ENCODE measurements at places on chromosomes 4 and X.

DNA sequence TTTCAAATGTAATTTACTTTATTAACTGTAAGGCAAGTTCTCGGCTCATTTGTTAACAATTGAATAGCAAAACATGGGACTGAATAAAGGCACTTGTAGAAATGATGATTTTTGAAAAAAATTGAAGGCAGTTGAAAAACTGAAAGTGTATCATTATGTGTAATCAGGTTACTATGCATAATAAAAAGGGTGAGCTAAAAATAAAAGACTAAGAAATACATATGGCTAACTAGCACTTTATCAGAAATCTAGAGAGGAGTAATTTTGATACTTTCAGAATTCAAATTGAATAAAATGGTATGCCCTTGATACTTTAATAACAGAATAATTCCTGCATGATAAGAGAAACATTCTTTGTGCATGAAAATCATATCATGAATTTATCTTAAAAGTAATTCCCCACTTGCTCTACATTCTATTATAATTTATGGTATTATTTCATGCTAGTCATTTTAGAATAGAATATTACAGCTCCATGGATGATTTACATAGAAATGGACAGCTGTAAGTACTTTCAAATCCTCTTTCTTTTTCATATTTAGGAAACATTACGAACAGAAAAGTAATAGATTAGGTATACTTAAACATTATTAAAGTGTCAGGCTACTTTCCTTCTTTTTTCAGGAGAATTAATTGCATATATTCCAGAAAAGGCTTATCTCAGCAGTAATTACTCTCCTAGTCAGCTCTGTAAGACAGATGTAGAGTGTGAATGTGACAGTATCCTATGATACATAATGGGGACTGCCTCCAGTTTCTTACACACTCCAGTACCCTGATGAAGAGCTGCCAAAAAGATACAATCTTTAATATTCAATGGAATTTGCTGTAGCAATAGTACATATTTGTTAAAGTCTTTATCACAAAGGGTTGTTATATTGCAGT, 697.3 kb downstream of the CCSER1 start:
- DNase-seq: no peak

- peak; percentile 43 for DNase-seq
These were observed 129.0 kb upstream of the RASGEF1B start for GRCh38 chr4:81600520-81601357.

DNA sequence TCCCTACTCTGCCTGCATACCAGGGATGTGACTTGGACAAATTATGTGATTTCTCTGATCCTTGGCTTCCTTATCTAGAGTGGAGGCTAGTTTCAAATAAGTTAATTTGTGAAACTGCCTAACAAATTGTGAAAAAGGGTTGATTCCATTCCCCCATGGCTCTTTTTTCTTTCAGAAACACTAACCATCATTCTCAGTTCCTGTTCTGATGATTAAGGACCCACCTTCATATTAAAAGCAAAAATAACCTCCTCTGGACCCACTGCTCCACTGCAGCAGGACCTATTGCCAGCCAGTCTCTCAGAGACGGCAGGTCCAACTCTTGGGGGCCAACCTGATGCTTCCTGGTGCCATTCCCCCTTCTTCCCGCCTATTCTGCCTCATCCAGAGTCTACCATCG, 4.5 kb upstream of the ANXA5 start:
- DNase-seq: no peak

DNA sequence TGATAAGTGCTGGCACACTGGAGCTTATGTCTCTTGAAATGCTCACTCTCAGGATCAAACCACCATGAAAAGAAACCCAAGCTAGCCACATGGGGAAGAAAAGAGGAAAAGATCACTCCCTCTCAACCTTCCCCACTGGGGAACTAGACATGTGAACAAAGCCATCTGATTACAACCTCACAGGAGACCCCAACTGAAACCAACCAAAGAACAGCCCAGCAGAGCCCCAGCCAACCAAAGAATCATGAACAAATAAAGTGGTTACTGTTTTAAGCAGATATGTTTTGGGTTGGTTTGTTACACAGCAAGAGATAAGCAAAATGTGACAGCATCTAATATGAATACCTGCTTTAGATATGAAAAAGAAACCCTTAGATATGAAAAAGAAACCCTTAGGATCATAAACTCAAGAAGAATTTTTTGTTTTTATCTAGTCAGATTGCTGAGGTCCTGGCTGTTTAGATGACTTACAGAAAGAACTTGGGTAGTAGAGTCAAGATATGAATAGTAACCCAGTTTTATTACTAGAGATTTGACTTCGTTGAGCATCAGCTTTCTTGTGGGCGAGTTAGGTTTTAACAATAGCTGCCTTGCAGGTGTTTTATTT, 23.7 kb upstream of the TLR7 start:
- DNase-seq: no peak

DNA sequence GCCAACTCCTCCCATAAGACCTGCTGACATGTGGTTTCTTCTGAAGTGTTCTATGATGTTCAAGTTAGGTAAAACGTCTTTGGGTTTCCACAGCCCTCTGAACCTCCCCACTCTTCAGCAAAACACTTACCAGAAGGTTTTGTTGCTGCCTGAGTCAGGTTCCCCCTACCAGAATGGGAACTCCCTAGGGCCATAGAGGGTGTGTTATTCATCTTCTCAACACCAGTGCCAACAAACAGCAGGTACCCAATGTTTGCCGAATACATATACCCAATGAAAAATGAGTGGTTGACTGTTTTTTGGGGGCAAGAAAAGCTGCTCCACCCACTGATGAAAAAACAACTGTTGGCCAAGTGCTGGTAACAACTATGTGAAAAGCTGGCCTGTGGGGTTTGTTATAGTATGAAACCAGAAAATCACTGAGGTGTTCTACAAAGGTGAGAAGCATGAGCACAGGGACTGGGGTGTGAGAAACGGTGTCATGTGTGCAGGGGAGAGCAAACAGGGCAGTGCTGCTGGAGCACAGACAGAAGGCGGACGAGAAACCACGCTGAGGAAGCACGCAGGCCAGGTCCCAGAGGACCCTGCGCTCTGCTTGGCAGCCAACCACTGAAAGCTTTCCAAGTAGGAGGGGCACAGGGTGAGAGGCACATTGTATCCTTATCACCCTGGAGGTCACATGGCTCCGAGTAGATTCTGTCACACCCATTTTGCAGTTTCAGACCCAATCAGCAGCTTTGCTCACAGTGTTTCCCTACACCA, 28.8 kb downstream of the ATP8A1 start:
- no peak for DNase-seq

GRCh38 chr4:13298655-13299054, 185.5 kb downstream of the RAB28 start:
- DNase-seq: no peak

GRCh38 chrX:136636121-136636520, 11.8 kb upstream of the CD40LG start:
- peak; percentile 70 for DNase-seq

DNA sequence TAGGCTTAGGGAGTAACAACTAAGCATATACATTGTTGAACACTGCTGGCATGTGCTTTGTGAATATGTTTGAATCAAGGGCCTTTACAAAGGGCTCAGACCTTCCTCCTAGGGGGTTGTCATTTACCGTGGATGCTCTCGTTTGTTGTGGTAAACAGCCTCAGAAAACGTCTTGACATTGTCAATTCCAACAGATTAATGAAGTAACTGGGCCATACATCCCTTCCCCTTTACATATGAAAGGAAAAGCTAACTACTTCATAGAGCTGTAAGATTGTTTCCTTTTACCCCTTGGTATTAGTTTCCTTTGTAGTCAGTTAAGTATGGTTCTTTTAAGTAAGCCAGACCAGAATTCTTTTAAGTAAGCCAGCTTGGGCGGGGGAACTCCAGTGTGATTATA, 42.9 kb downstream of the FAT4 start:
- no peak for DNase-seq

- DNase-seq: no peak
These were observed 56.2 kb downstream of the MCUB start for GRCh38 chr4:109616243-109616642.

GRCh38 chr4:7902101-7902553, 37.5 kb downstream of the AFAP1 start:
- no peak for DNase-seq

DNA sequence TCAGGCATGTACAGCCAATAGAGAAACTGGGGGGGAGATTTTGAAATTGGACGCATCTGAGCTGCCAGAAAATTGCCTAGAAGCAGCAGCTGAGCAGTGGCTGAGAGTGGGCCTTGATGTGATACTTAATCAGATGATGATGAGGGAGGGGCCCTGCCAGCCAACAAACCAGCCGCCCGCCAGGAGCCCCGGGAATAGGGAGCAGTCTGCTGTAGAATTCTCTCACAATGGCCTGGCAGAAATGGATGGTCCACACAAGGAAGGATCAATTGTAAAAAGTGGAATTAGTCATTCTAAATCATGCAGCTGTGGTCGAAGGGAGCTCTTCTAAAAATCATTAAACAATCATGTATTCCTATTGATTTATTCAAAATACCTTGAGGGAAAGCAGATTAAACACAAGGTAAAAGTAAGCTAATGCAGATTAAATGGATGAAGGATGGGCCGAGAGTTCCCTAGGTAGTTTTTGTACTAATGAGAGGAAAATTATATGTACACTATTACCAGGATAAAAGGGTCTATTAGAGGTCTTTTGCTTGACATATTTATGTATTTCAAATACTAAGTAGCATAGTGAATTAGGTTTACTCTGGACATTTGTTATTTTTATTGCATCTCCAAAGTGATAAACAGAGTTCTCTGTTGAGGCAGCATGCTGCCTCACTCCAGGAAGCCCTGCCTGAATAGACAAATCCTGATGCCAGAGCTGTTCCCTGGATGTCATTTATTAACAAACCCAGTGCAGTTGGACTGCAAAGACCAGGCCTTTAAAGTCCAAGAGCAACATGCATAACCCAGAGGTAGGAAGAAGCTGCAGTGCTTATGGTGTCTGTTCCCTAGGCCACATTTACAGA, 91.3 kb downstream of the NKX6-1 start:
- no peak for DNase-seq

- no peak for DNase-seq
These were observed 280.5 kb downstream of the FBXW7 start for GRCh38 chr4:152255437-152255836.

DNA sequence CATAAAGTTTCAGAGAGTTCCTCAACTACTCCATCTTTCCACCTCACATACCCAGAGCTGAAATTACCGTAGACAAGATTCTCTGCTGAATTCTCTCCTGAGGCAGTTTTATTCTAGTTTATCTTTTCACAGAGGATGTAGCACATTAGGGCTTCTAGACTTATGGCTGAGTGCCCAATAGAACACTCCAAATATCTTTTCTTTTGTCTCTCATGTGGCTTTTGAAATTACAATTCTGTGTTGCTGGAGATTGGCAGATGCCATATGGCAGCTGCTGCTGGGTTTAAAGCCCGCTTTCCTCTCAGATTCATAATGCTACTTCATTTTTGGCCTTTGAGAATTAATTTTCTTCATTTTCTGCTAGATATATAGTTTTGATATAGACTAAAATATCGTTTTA, 107.6 kb upstream of the BANK1 start:
- no peak for DNase-seq

DNA sequence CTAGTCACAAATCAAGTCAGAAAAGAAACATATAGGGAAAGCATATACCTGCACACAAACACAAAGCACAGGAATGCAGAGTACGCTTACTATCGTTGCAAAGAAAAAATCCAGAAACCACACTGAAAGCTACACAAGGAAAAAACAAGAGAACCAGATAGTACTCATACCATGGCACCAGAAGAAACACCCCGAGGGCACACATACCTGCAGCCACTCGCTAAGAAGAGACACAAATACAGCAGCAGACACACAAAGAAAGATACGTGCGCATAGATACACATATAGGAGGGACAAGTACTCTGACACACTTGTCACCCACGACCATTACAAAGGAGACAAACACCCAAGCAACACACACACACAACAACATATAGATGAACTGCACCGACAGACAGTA, 1.4 kb upstream of the SLC38A5 start:
- no peak for DNase-seq

DNA sequence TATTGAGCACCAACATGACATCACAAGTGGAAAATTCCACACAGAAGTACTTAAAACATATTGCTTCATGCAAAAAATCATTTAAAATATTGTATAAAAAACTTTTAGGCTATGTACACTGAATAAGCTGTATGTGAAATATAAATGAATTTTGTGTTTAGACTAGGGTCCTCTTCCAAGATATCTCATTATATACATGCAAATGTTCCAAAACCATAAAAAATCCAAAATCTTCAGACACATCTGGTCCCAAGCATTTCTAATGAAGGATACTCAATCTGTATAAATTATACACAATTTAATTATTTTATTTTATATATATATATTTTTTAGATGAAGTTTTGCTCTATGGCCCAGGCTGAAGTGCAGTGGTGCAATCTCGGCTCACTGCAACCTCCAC, 10.1 kb upstream of the GSX2 start:
- no peak for DNase-seq

DNA sequence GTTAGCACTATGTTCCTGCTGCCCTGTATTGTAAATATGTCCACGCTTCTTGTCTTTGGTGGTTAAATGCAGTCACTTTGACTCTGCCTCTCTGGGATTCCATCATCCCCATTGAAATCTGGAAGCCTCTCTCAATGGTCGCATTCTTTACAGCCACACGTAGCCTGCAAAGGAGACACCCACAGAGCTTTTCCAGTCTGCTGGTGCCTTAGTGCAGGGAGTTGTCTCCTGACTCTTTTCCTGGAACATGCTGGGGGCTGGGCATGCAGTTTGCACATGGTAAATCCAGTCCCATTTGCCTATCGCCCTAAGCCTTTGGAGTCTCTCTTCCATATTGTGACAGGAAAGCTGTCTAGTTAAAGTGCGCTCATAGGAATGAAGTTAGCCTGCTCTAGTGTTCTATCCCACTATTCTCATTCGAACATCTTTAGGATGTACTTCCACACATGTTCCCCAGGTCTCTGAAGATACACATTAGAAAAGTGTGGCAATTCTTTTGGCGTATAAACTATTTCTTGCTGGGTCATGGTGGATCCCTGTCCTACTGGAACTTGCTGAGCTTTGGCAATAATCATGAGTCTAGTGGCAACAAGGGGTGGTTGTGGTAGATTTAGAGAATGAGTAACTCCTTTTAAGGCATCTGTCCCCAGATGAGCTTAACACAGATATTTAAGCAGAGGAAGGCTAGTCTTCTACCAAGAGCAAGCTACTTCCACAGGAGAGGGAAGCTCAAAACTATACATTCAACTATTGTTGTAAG, 33.7 kb downstream of the COQ2 start:
- DNase-seq: no peak

- peak; percentile 3 for DNase-seq
These were observed 466.1 kb downstream of the DTHD1 start for GRCh38 chr4:36747277-36748129.

GRCh38 chr4:40228497-40229365, 31.9 kb downstream of the RHOH start:
- DNase-seq: no peak

DNA sequence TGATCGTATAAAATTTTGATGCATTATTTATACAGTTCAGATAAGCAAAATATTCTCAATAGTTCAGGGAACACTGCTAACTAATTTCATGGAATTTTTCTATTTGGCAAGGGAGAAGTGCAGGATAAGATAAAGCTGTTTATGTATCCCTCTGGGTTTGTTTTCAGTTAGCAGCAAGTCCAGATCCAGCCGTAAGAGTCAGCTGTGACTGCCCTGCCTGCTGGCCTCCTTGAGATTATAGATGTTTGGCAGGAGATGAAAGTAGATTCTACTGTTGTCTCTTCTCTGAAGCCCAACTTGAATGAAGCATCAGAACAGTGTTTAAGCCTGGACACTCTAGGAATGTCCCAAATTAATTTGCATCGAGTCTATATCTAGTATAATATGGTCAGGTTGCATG, 29.5 kb downstream of the ANTXR2 start:
- no peak for DNase-seq

Measured in nephron progenitor cell (in vitro differentiated cells).